NCI-H2029 treated with DMSO at 0.1 percent for 48 hours (cell line): ENCODE measurements at places on chromosomes 7 and 10.

GRCh38 chr7:304574-305409, 14.8 kb downstream of the FOXL3 start:
- DNase-seq, result no peak

DNA sequence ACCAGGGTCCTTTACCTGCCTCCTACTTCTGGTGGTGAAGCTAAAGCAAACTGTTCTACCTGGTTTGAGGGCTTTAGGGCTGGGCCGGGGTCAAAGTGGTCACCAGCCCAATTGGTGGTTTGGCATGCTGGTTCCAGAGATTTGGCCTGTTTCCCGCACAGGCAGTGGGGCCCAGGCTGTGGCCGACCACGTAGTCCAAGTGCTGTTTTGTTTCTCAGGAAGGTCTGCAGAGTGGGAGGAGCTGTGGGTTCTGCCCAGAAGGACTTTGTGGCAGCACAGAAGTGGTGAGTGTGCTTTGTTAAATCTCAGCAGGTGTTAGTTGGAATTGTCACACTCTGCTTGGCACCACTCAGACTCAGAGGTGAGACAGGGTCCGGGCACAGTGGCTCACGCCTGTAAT, 85.8 kb downstream of the MKX start:
- no peak for DNase-seq

DNA sequence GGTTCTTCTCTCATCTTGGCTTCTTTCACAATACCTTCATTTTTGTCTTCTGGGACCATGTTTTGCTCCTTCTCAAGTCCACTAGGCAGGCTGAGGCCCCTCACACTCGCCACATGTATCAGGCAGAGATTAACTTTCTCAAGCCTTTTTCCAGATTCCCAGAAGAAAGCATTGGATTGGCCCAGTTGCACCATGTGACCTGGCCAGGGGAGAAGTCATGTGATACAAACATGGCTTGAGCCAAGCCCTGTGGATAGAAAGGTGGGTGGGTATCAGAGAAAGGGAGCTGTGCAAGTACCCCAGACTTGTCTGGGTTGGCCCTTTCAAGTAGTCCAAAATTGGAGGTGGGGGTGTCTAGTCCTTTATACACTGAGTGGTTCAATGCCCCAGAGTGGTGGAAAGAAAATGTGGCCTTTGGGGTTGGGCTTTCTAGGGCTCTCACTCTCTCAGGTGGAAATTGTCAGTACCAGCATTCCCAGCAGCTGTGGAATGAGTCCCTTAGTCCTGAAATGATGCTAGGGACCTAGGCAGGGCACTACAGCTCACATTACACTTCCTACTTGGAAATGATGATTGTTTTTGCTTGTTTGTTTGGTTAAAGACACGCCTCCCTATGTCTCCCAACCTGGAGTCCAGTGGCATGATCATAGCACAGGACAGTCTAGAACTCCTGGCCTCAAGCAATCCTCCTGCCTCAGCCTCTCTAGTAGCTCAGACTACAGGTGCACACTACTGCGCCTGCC, 36.9 kb upstream of the C10orf67 start:
- DNase-seq, result no peak

- DNase-seq, result no peak
Observed at GRCh38 chr7:105098863-105099515, 85.0 kb downstream of the KMT2E start.

- no peak for DNase-seq
Observed at GRCh38 chr7:19963695-19964094, 190.3 kb upstream of the TMEM196 start.
